Myometrial cell (primary cell): ENCODE measurements at places on chromosomes 7 and 10. TPM values are rescaled to one million over a fixed set of nuclear protein-coding genes. Genes with fewer than 3 reads are reported as not detected.

The ZPBP gene
- not detected in 2 replicates for total RNA-seq

The PANK1 gene
- 2.0 and 2.5 TPM in 2 replicates for total RNA-seq

The IFIT2 gene
- 5.8 TPM in 2 replicates for total RNA-seq

The NEUROG3 gene
- not detected in 2 replicates for total RNA-seq

The CRTAC1 gene
- not detected in 2 replicates for total RNA-seq

The VPS26A gene
- 10.4 and 21.1 TPM in 2 replicates for total RNA-seq

The CPXM2 gene
- total RNA-seq: not detected in 2 replicates

The LRRC4 gene
- not detected in 2 replicates for total RNA-seq

The MORN4 gene
- total RNA-seq: 7.8 and 18.4 TPM in 2 replicates

The GBX1 gene
- total RNA-seq: not detected in 2 replicates

The PDK4 gene
- under 0.01 and 0.29 TPM in 2 replicates for total RNA-seq

The FAM20C gene
- 71.2 and 71.5 TPM in 2 replicates for total RNA-seq

The LRRC18 gene
- not detected in 2 replicates for total RNA-seq

The SPDYE16 gene
- total RNA-seq: not detected in 2 replicates

The OR6B1 gene
- total RNA-seq: not detected in 2 replicates

The OR9A2 gene
- total RNA-seq: not detected in 2 replicates

The MCM7 gene
- 138 and 153 TPM in 2 replicates for total RNA-seq

The PRKAR2B gene
- total RNA-seq: 10.1 and 10.8 TPM in 2 replicates

The KCP gene
- total RNA-seq: not detected in 2 replicates

The COL17A1 gene
- total RNA-seq: not detected in 2 replicates

The TSPAN12 gene
- 0.29 and 1.1 TPM in 2 replicates for total RNA-seq

The OPN1SW gene
- total RNA-seq: not detected in 2 replicates

The PCLO gene
- total RNA-seq: 1.1 and 2.9 TPM in 2 replicates

The ENTPD1 gene
- total RNA-seq: under 0.01 TPM in 1 of 2 replicates, not detected in the other

The ZNF786 gene
- total RNA-seq: 3.2 and 3.7 TPM in 2 replicates

The TAS2R5 gene
- not detected in 2 replicates for total RNA-seq

The AKR1C4 gene
- not detected in 2 replicates for total RNA-seq

The VSTM4 gene
- under 0.01 and 0.18 TPM in 2 replicates for total RNA-seq

The FGFBP3 gene
- 0.18 and 0.29 TPM in 2 replicates for total RNA-seq

The DGKB gene
- total RNA-seq: under 0.01 and 0.89 TPM in 2 replicates

The ADCYAP1R1 gene
- not detected in 2 replicates for total RNA-seq

The EVX1 gene
- 0.86 TPM in 1 of 2 replicates, not detected in the other for total RNA-seq

The PNLIPRP2 gene
- total RNA-seq: not detected in 2 replicates

The UPP1 gene
- total RNA-seq: 42.9 and 47.9 TPM in 2 replicates

The TRPV5 gene
- total RNA-seq: not detected in 2 replicates

The PNLIPRP3 gene
- total RNA-seq: not detected in 2 replicates

The SPDYE2B gene
- not detected in 2 replicates for total RNA-seq

The SPDYE1 gene
- not detected in 2 replicates for total RNA-seq

The CCDC172 gene
- total RNA-seq: not detected in 2 replicates

The EPHA1 gene
- total RNA-seq: not detected in 2 replicates

The CACNA2D1 gene
- total RNA-seq: 12.8 and 13.3 TPM in 2 replicates

The STOX1 gene
- total RNA-seq: not detected in 2 replicates

The MICU1 gene
- total RNA-seq: 49.0 and 64.7 TPM in 2 replicates

The CFAP46 gene
- total RNA-seq: 0.53 and 0.86 TPM in 2 replicates

The MCM10 gene
- total RNA-seq: 2.9 and 3.2 TPM in 2 replicates

The CPED1 gene
- 55.4 and 72.0 TPM in 2 replicates for total RNA-seq

The MNX1 gene
- total RNA-seq: not detected in 2 replicates

The HOXA4 gene
- total RNA-seq: 0.89 TPM in 1 of 2 replicates, not detected in the other

The LLCFC1 gene
- total RNA-seq: not detected in 2 replicates

The UCN3 gene
- total RNA-seq: not detected in 2 replicates

The UBTD1 gene
- 25.9 and 29.1 TPM in 2 replicates for total RNA-seq

The SPDYE5 gene
- not detected in 2 replicates for total RNA-seq

The IQUB gene
- total RNA-seq: 0.53 and 1.2 TPM in 2 replicates
